Activated naive CD4-positive, alpha-beta T cell (primary cell): ENCODE measurements at places on chromosomes 5 and 9.

GRCh38 chr9:17117372-17117771, 17.5 kb upstream of the CNTLN start:
- DNase-seq: no peak

DNA sequence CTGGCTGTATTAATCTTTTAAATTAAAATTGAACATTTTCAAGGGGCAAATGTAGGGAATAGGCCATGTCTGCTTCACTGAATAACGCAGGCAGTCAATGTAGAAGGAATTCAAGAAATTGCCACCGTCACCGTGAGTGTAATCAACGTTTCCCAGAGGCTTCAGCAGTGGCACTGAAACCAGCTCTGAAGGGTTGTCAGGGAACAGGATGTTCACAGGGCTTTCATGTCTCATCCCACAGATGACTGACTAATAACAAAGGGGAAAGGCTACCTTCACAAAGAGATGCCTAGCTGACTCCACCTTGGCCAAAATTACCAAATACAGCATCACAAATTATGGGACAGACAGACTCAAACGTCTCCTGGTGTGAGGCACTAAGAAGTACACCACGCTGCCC, 70.4 kb upstream of the SIMC1 start:
- DNase-seq: no peak

DNA sequence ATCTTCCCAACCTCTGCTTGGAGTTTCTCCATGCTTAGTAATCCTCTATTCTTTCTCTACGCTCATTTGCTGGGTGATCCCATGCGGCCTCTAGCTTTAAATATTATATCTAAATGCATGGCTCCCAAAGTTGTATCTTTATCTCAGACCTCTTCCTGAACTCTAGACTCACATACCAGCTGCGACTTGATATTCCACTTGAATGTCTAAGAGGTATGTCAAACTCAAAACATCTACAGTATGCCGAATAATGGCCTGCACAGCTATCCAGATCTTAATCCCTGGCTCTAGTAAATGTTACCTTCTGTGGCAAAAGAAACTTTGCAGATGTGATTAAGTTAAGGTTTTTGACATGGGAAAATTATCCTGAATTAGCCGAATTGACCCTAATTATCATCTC, 179.2 kb downstream of the TTC39B start:
- no peak for DNase-seq

DNA sequence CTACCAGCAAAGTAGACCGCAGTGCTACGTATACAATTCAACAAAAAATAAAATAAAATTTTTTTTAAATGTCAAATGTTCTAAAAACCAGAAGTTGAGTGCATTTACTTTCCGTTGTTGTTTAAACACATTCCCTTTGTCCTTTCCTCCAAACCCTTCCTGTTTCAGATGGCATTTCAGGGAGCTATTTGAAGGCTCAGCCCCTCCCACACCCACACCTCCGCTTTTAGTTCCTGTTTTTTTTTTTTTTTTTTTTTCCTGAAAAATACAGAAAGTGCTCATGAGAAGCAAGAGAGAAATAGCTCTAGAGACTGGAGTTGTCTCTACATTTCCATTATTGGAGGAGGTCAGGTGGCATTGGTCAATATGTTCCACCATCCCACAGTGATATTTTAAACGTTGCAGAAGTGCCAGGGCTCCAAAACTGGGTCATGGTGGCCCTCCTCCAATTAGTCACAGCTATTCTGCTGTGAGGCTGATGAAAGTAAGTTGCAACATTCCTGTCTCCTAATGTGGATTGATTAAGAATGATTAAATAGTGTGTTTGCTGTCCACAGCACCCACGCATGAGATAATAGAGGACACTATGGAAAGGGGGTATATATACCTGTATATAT, 106.9 kb downstream of the GABRG2 start:
- no peak for DNase-seq

- DNase-seq: no peak
These were observed 94.4 kb downstream of the GAPVD1 start for GRCh38 chr9:125356032-125356431.

GRCh38 chr5:75286211-75286773, 49.6 kb upstream of the ANKRD31 start:
- DNase-seq: no peak

- DNase-seq: no peak
These were observed 20.6 kb downstream of the TCOF1 start for GRCh38 chr5:150377964-150378694.

DNA sequence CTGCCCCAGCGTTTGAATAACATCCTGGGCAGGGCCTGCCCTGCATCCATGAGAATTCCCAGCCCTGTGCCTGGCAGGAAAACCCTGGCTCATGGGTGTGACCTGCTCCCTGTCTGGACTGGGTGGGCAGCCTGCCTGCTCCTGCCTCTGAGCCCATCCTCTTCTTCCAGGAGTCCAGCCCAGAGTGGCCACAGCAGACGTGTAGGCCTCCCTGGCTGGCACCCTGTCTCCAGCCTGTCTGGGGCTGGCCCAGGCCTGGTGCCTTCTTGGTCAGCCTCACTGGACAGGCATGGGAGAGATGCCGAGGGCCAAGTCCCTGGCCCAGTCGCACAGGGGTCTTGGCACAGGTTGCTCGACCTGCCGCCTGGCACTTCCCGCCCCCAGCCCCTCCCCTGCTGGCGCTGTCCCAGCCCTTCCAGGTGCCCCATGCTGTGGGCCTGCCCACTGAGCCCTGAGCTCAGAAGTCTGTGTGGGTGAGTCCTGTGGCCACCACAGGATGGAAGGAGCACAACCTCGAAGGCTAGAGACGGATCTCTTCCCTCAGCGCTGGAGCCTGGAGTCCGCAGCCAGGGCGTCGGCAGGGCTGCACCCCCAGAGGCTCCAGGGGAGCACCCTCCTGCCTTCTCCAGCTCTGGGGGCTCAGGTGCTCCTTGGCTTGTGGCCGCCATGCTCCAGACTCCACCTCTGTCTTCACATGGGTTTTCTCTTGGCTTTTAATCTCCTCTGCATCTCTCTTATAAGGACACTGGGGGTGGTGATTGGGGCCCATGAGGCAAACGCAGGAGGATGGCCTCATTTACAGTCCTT, 11.8 kb upstream of the COL5A1 start:
- no peak for DNase-seq

DNA sequence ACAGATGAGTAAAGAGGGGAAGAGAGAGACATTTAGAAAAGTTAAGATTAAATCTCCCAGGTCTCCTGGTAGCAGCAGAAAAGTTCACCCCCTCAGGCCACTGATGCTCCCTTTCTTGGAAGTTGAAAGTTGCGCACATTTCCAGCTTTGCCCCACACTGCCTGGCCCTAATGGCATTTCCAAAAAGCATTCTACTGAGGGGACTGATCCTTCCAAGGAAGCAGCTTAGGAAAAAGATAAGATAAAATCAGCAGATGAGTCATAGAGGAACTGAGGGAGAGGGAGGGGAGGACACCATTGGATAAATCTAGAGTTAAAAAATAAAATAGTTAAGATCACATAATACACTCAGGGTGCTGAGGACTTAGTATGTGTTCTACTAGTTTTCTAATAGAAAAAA, 67.6 kb upstream of the SLC12A2 start:
- DNase-seq: no peak

- DNase-seq: no peak
These were observed 39.1 kb upstream of the CTNNAL1 start for GRCh38 chr9:109052416-109052815.

GRCh38 chr9:73154271-73154670, 2.6 kb downstream of the ANXA1 start:
- DNase-seq: no peak

DNA sequence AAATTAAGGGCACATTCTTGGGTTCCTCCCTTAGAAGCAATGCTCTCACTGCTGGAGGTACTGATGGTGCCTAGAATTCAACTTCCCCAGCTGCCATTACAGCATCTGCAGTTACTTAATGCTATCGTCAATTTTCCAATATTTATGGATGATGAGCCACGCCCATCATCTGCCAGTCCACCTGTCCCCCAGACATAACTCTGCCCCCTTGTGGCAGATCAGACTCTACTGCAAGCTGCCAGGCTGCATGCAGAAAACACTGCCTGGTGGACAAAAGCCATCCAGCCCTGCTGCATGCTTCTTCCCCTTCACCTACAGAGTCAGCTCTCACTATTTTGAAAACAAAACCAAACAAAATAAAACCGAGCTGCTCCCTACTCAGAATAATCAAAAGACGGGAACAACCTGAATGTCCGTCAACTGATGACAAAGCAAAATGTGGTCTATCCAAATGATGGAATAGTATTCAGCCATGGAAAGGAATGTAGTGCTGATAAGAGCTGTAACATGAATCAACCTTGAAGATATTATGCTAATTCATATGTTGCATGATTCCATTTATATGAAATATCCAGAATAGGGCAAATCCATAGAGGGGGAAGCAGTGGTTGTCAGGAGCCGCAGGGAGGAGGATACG, 66.4 kb downstream of the RETREG1 start:
- DNase-seq: no peak

DNA sequence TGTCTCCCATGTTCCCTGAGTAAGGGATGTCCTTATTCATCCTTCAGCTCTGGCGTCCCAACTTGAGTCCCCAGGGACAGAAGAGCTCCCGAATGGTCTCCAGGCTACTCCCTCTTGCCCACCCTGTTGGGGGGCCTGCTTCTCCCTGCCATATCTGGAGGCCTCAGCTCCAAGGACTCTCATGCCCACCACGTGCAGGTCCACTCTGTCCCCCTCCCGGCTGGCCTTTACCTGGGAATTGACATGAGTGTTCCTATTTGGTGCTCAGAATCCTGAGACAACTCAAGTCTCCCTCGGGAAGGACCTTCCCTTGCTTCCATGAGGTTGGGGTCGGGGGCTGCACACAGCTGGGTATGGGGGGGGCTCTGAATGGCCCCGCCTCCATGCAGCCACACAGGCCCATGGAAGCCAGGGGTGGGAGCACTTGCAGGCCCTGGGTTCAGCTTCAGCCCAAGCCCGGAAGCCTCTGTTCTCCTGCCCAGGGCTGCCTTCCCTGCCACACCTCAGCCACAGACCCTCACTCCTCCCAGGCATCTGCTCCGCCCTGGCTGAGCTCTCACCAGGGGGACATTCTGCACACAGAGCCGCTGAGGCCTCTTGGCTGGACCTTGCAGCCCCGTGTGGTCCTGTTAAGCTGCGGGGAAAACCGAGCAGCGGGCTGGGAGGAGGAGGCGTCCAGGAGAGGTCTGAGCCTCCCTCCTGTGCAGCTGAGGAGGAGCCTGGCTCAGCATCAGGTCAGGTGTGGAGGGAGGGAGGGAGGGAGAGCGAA, 121.9 kb downstream of the PHF2 start:
- no peak for DNase-seq

DNA sequence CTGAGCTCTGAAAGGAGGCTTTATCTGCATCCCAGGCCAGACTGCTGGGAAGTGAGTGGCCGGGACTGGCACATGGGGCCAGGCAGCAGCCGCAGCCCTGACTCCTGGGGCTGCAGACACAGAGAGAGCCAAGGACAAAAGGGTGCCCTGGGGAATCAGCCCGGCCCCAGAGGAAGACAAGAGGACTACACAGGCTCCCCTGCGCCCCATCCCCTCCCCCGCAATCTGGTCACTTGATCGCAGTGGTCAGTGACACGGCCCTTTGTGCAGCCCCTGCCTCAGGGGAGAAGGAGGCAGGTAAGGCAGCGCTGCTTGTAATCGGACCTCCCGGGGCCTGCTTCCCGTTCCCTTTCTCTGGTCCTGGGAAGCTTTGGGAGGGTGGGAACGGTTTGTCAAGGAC, 55.5 kb upstream of the FUBP3 start:
- DNase-seq: no peak

GRCh38 chr5:69505306-69505705, 12.7 kb downstream of the OCLN start:
- DNase-seq: no peak

- DNase-seq: no peak
These were observed 76.0 kb downstream of the ACTL7B start for GRCh38 chr9:108779551-108780325.

GRCh38 chr9:98806394-98807035, 955 bp upstream of the GALNT12 start:
- no peak for DNase-seq

GRCh38 chr5:32842813-32843530, 131.9 kb downstream of the NPR3 start:
- no peak for DNase-seq

DNA sequence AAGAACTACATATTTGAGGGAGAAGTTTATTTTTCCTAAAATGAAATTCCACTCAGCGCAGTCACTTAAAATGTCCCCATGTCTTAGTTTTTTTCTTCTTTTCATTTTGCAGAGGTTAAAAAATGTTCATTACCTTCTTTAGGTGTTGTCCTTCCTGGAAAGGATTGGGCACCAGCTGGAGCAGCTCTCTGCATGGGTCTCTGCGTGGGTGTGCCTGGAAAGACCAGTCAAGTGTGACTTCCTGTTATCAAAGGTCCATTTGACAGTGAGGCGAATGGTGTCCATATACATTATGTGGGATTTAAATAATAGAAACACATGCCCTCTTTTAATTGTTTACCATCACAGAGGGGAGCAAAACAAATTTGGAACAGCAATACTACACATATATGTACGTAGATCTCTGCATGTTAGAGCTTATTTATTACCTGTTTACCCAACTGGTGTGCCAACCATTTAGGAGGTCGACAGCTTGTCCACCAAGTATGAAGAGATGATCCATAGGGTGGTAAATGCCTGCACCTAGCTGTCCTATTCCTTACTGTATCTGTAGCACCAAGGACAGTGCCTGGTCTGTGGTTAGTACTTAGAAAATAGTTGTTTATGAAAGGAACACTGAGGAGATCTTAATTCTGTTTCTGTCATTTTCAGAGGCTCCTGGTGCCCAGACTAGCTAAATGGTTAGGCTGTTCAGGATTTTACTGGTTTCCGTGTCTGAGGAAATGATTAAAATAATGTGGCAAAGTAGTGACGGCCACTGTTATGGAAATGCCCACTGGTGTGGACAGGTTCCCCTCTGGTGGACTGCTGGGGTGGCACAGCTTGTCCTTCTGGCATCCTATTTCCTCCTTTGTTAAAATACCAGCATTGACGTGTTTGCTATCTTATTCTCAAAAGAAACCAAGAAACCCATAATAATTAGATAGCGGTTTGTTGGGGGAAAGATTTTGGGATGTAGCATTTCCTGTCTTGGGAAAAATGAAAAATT, 200.4 kb downstream of the MAST4 start:
- DNase-seq: no peak

- no peak for DNase-seq
These were observed 208.0 kb upstream of the ANKRD55 start for GRCh38 chr5:56440871-56441740.
